ENCODE measurements at places on chromosomes 4 and X.
A peak's percentile ranks its signal among the peaks of the same experiment; 100 is the strongest.

DNA sequence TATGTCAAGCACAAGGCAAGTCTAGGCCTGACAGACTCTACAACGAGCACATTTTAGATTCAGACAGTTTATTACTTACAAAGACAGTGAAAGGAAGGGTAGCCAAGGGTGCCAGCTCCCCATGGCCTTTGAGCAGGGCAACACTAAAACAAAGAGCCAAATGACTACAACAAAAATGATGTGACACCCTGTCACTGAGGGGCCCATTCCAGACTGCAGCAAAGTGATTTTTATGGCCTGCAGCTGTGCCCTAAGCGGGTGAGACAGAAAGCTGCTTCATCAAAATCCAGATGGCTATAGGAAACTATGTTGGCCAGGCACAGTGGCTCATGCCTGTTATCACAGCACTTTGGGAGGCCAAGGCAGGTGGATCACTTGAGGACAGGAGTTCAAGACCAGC is 13.4 kb upstream of the RP2 start:
- no peak for DNase-seq

DNA sequence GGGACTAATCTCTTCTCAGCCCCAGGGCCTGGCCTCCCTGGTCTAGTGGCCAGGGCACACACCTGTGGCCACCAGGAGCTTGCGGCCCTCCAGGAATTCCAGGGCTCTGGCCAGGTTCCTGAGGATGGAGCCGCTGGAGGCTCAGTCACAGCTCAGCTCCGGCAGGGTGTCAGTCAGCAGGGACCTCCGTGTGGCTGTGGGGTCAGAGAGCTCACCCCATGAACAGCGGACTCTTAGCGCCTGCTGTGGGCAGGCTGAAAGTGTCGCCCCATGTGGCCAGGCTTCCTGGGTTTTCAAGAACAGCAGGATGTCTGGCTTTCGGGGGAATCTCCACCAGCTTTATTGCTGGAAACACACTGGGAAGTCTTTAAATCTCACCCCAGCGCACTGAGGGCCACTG is 19.3 kb upstream of the SH3TC1 start:
- no peak for DNase-seq

DNA sequence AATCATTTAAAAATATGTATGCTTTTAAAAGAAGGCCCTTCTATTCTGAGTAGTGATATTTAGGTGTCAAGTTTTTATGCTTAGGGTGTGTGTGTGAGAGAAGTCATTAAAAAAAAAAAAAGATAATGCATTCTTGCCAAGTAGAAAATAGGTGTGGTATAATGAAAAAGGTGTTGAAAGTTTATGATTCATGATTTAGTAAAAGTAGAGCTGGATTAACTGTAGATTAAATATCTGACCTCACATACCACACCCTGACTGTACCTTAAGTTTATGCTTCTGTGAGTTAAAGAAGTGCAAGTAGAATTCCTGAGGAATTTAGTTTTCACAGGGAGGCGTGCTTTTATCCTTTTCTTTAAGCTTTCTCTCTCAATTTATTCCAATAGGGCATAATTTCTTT is 71.1 kb downstream of the BMPR1B start:
- no peak for DNase-seq

- no peak for DNase-seq
Observed at GRCh38 chr4:14529653-14530052, 472.6 kb upstream of the CPEB2 start.

- peak; percentile 78 for DNase-seq
Observed at GRCh38 chrX:45771560-45772340, 571.1 kb upstream of the DIPK2B start.

- no peak for DNase-seq
Observed at GRCh38 chr4:24688453-24688852, 104.1 kb upstream of the DHX15 start.

GRCh38 chr4:146108756-146109155 is 66.8 kb upstream of the LSM6 start:
- DNase-seq = no peak

DNA sequence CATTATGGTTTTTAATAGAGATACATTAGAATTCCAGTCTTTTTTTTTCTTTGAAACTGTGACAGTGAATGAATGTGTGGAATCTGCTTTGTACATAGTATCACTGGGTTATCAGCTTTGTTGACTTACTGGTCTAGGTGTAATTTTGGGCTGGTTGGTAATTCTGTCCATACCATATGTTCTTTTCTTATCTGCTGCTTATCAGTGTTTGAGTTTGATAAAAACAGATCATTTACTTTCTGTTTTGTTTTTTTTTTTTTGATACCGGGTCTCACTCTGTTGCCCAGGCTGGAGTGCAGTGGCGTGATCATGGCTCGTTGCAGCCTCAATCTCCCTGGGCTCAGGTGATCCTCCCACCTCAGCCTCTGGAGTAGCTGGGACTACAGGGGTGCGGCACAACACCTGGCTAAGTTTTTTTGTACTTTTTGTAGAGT is 12.4 kb downstream of the WWC2 start:
- no peak for DNase-seq

- no peak for DNase-seq
Observed at GRCh38 chrX:145003443-145003842, 243.9 kb upstream of the SPANXN1 start.

GRCh38 chr4:41882625-41883347 is 52.4 kb upstream of the TMEM33 start:
- peak; percentile 44 for DNase-seq

- DNase-seq = no peak
Observed at GRCh38 chr4:26723216-26723615, 137.4 kb upstream of the STIM2 start.

- peak; percentile 68 for DNase-seq
Observed at GRCh38 chr4:83217721-83218522, 66.7 kb downstream of the COQ2 start.

DNA sequence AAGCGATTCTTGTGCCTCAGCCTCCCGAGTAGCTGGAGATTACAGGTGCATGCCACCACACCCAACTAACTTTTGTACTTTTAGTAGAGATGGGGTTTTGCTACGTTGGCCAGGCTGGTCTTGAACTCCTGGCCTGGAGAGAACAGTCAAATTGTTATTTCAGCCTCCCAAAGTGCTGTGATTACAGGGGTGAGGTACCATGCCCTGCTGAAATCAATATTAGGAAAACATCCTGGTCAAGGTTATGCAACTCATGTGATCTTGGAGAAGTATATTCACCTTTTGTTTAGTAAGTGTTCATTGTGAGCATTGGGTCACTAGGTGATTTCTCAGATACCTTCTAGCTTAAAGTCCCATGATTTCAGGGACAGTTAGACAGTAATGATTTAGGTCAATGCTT is 167.8 kb downstream of the AASDH start:
- DNase-seq = no peak

GRCh38 chrX:38277136-38277535 is 50.2 kb downstream of the RPGR start:
- peak; percentile 6 for DNase-seq
